NCI-H187 treated with DMSO at 0.1 percent for 48 hours (cell line): ENCODE measurements at places on chromosomes 5 and 9.

GRCh38 chr5:180602481-180603075 lies 11.3 kb upstream of the SCGB3A1 start:
- DNase-seq = no peak

DNA sequence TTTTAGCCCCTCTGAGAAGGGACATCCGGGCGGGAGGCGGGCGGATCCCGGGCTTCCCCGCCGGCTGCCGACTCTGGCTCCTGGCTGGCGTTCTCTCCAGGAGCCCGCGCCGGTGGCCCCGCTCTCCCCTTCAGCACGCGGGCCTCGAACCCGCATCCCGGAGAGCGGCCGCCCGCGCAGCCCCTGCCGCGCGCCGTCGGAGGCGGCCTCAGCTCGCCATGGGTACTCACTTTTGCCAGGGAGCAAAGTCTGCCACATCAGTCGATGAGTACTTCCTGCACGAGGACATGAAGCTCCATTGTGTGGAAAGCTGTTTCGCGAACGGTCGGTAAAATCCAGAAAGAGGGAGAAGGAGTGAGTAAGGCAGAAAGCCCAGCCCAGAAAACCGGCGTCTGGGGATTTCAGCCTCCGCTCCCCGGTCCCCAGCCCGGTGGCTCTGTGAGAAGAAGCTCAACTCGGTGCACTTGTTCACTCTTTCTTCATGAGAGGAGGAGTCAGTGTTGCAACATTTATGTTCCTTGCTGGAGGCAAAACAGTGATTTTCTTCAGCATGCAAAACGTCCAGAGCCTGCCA lies at the start of gene PRLR:
PRLR (minus strand) TSS at position 450 of the 574 bp plus-strand sequence. CDS start 140,867 bp downstream, outside the sequence.
- DNase-seq = no peak

- DNase-seq = no peak
Observed at GRCh38 chr9:22157828-22158227, 148.7 kb upstream of the CDKN2B start.

- no peak for DNase-seq
Observed at GRCh38 chr5:173178369-173178910, 34.1 kb downstream of the BNIP1 start.

- no peak for DNase-seq
Observed at GRCh38 chr5:15021266-15022046, 149.9 kb upstream of the ANKH start.

- DNase-seq = no peak
Observed at GRCh38 chr5:93909356-93909755, 168.0 kb upstream of the POU5F2 start.

DNA sequence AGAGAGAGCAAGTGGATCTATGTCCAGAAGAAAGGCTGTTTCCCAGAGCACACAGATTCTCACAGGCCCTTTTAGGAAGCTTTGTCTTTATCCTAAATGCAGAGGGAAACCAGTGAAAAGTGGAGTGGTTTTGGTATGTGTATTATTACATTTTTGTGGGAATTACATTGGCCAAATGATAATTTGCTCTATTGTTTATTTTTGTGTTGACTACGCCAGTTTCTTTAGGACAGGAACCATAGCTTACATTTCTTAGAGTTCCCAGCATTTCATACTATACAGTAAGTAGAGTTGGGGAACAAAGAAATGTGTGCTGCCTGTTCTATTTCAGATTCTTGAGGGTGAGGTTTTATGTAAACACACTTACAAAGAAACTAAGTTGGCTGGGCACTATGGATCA lies 29.4 kb upstream of the SPATA31D4 start:
- DNase-seq = no peak

- no peak for DNase-seq
Observed at GRCh38 chr5:113056988-113057387, 80.4 kb downstream of the DCP2 start.

- DNase-seq = no peak
Observed at GRCh38 chr5:126656401-126657007, 55.8 kb downstream of the PHAX start.

GRCh38 chr9:114166614-114167572 lies 11.6 kb downstream of the COL27A1 start:
- DNase-seq = no peak

DNA sequence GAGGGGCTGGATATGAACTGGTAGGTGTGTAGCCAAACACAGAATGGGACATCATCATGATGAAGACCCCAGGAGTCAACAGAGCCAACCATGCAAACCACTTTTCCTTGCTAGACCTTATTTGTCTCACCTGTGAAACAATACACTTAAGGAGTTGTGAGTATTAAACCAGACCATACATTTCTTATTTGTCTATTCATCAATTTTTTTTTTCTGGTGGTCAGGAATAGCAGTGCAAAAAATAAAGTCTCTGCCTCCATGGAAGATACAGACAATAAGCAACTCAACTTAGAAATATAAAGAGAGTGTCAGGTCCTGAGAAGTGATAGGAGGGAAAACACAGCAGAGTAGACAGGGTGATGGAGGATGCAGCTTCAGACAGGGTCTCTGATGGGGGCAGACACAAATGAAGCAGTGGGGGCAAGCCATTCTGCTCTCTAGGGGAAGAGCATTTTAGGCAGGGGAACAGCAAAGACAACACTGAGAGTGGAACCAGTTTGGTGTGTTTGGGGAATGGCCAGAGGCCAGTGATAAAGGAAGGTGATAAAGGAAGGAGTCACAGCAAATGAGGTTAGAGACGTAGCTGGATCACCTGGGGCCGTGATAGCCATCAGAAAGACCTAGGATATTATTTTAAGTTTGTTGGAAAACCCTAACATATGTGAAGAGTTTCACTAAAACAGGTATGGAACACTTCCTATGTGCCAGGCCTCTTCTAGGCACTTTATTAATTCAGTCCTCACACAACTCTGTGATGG lies 256.2 kb downstream of the MAN2A1 start:
- no peak for DNase-seq

GRCh38 chr5:178330791-178331404 lies 98.3 kb upstream of the PHYKPL start:
- no peak for DNase-seq

DNA sequence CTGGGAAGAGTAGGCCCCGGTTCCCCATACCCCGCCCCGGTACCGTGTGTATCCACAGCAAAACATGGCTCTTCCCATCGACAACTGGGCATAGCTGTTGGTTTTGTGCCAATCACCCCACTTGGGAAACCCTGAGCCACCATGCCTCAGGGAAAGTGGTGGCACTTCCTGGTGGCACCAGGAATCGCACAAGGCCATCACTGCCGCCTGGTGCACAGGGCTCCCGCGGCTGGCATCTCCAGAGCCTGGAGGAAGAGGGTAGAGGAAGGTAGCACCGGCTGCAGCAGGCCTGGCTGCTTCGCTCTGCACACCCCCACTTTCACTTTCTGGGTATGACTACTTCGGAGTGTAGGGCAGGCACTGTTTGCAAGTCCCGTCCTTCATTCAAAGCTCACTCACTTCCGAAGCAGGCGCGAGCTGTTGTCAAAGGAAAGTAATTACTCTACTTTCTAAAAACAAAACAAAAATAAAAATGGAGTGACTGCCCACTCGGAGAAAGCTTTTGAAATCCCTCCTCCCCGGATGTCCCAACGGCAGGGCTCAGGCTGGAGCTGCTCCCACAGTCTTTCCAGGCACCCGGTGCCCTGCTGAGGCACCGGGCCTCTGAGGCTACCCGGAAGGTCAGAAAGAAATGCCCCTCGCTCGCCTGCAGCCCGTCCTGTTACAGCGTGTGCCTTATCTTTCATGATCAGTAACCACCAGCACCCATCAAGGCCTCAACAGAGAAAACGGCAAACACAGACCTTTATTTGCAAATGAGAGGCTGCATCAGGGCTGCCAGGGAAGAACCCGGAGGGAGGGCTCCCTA lies 2.0 kb downstream of the BRD3 start:
- DNase-seq = no peak

GRCh38 chr5:150246429-150246828 lies 43.1 kb downstream of the CAMK2A start:
- no peak for DNase-seq

GRCh38 chr9:31124389-31124788 lies 1260.1 kb upstream of the ACO1 start:
- no peak for DNase-seq

GRCh38 chr5:33312571-33313549 lies 127.9 kb upstream of the TARS1 start:
- no peak for DNase-seq

DNA sequence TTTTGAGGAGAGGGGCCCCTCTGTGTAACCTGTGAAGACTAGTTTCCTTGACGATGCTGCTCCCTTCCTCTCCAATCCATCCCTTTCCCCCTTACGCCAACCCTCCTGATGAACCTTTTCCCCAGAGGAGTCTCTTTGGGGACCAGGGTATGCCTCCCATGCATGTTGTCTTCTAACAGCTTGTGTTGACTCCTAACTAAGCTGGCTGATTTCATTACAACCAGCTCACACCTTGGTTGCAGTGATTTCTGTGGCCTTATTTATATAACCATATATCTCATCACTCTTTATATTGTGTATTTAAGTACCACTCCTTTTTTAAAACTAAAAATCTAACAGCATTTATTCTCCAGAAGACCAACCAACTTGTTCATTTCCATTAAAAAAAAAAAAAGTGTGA lies 42.5 kb downstream of the SFXN1 start:
- DNase-seq = no peak

DNA sequence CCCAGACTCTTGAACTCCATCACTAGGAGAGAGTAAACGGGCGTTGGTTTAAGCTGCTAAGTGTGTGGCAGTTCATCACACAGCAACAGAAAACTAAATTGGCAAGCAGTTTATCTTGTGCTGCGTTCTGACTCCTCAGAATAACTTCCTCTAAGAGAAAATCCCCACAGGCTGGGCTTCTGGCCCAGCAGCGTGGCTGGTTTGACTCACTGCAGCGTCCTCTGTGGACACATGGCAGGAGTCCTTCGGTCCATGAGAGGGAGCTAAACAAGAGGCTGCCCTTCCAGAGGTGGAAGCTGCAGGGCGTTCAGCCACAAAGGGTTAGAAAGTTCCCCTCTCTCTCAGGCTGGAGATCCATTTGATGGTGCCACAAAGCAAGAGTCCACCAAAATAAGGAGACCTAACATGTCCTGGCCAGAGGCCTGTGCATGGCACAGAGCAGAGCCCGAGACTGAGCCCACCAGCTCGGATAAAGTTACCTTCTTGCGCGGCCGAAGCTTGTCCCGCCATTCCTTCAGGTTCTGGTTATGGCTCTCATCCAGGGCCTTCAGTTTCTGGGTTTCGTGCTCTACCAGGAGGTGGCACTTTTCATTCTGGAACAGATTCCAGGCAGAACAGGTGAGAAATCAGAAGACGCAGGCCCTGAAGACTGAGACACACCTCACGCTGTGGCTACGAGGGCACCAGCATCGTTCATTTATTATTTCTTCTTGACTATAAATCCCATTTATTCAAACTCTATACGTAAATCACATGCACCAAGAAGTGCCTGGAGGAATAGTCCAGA lies 46.2 kb upstream of the FBXW11 start:
- no peak for DNase-seq

DNA sequence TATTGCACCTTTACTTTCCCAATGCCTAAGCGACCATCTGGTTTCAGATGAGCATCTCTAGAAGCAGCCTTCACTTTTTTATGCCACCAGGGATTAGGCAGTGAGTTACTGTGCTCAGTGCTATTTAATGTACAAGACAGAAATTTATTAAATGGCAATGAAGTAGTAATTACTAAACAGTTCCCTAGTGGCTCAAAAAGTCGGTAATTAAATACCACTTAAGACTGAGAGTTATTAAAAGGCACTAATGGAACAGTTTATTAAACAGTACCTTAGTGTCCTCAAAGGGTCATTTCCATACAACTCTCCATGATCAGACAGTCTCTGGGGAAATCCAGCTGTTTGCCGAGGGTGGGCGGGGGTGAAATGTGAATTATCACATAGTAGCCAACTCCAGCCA lies 42.3 kb downstream of the LHFPL2 start:
- DNase-seq = no peak

- no peak for DNase-seq
Observed at GRCh38 chr5:93791518-93791972, 50.1 kb upstream of the POU5F2 start.

DNA sequence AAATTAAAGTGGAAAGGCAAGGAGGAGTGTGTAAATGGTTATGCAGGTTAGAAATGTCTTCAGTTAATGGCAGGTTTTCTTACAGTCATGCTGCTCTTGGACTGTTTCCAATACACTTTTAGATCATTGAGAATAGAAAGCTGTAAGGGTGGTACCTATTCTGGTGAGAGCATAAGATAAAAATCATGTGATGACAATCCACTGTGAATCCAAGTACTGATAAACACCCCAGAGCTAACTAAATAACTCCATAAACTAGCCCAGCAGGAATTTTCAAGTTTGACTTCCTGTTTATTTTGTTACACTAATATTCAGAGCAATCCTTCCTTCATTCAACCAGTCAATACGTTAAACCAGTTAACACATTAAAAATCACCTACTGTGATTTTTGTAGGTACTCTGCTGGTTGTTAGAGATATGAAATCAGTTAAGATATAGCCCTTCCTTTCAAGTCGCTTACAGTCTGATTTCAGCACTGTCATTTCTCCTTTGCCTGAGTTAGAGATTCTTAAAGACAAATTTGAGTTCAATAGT lies 22.6 kb downstream of the VCAN start:
- no peak for DNase-seq

- DNase-seq = no peak
Observed at GRCh38 chr9:21995666-21996398, 1.2 kb downstream of the CDKN2B-AS1 start.

DNA sequence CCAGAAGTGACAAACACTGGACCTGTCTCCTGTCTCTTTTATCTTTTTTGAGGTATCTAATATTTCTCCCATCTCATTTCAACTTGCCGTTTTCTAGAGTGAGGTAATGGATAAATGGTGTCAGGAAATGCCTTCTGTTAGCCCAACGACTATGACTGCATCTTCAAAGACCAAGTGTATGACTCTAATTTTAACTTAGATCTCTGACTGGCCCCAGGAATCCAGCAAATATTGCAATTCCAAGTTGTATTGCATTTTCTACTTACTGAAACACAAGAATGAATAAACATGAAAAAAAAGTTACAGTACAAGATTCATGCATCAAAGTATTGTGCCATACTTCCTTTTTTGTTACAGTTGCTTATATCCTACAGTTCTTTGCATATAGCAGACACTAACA lies 26.3 kb downstream of the SLC28A3 start:
- DNase-seq = no peak

DNA sequence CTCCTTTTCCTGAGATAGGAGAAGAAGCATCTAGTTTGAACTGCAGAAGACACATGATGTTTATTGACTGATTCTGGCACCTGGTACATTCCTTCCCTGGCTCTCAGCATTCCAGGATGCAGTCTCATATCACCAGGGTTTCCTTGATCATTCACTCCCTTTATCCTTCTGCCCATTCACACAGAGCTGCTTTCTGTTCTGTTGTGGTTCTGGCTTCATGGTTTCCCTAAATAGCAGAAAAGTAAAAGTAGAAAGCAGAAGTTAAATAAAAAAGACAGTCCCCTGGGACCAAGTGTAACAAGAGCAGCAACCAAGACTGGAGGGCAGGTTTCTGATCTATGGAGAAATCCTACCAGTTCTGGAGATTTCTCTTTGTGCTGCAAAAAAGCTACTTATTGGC lies 3.2 kb downstream of the IFNA8 start:
- no peak for DNase-seq

GRCh38 chr5:93250424-93250823 lies 330.6 kb downstream of the NR2F1-AS1 start:
- no peak for DNase-seq
